AG08396 (cell line): ENCODE measurements at places on chromosomes 6 and 20.

GRCh38 chr20:57600320-57601210, 19.7 kb downstream of the ZBP1 start:
- no peak for DNase-seq

DNA sequence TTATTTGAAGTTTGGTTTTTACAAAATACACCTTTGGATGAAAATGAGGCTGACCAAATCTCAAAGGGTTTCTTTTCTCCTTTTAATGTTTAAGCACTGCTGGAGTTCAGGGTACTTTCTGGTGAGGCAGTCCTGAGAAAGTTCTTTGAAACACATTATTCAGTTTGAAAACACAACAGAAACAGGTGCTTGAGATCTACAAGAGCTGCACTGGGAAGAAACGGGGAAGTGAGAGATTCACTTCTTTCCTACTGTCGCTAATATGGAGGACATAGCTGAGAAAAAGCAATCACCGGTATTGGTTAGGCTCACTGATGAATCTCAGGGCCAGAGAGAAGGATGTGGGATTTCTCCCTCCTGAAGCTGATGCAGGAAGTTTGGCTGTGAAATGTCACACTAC, 22.9 kb upstream of the TMEM170B start:
- no peak for DNase-seq

DNA sequence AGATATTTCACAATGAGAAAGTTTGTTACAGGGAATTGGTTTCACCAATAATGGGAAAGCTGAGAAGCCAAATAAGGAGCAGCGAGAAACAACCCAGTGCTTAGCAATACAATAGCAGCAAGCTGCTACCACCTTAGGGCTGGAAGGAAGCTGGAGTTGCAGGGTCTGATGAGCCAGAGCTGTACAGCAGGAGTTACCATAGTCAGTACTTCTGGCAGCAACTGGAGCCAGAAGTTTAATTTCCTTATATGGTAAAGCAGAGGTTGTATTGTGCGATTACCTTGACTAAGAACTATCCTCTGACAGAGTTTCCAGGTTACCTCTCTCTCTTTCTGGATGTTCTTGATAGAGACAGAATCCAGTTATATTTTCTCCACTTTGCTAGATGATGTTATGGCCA, 137.1 kb upstream of the OLIG3 start:
- DNase-seq: no peak

GRCh38 chr6:99366852-99367251, 17.4 kb upstream of the FAXC start:
- no peak for DNase-seq

DNA sequence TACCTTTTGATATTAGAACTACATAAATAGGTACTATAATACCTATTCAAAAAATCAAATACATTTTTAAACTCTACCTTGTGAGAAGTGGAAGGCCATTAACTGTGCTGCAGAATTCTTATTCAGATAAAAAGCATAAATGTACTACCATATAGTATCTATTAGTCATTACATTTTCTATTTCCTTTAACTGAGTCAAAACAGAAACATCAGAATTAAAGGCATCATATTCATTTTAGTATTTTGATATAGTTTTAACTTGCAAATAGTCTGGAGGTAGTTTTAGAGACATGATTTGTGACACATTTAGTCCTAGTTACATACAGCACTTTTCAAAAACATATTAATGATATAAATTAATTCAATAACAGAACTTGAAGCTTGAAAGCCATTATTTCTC, 39.9 kb upstream of the TAB2 start:
- DNase-seq: no peak

DNA sequence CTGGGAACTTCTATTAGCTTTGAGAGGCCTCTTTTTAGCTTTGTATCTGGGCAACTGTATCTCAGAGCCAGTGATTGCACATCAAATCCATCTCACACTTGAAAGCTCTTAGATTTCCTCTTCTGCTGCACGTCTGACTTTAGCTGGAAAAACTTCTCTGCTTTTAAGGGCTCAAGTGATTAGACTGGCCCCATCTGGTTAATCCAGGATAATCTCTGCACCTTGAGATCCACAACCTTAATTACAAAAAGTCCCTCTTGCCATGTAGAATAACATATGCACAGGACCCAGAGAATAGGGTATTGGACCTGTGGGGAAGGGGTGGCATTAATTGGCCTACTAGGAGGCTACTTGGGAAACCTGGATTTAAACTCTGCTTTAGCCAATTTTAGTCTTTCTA, 24.2 kb downstream of the KLHL31 start:
- no peak for DNase-seq

- DNase-seq: no peak
Measured at GRCh38 chr20:32355417-32355841, 2.7 kb upstream of the ASXL1 start.

GRCh38 chr6:158607411-158608170, 37.0 kb downstream of the DYNLT1 start:
- no peak for DNase-seq

- DNase-seq: no peak
Measured at GRCh38 chr6:155125906-155126305, 130.8 kb downstream of the TIAM2 start.

DNA sequence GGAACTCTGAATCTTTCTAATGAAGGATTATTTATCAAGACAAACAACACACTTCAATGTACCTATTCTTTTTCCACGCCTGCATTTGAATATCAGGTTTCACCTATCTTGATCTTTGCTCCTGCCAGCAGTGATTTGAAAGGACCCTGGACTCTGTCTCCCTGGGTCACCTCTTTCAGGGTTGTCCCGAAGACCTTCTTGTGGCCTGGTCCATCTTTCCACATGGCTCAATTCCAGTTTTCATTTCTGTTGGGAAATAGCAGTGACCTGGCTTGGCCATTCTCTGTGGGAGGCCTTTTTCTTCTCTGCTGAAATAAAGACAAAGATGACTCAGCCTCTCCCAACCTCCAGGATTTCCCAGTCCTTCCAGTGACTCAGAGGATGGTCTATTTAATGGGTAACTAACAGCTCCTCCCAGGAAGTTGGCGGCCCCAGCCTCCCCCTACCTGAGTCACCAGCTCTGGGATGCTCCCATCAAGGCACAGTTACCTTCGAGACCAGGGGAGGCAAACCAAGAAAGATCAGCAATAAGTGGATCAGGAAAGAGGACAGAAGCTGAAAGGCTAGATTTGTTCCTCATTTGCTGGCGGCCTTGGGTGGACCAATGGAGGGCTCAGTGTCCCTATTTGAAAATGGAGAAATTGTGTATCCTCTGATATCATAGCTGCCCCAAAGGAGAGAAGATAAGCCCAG, 120.2 kb upstream of the RNF24 start:
- DNase-seq: peak; percentile 91

- peak; percentile 33 for DNase-seq
Measured at GRCh38 chr6:135181333-135182070, 394 bp downstream of the MYB start.

- peak; percentile 82 for DNase-seq
Measured at GRCh38 chr20:25865715-25866656, 169.3 kb upstream of the ZNF337 start.

DNA sequence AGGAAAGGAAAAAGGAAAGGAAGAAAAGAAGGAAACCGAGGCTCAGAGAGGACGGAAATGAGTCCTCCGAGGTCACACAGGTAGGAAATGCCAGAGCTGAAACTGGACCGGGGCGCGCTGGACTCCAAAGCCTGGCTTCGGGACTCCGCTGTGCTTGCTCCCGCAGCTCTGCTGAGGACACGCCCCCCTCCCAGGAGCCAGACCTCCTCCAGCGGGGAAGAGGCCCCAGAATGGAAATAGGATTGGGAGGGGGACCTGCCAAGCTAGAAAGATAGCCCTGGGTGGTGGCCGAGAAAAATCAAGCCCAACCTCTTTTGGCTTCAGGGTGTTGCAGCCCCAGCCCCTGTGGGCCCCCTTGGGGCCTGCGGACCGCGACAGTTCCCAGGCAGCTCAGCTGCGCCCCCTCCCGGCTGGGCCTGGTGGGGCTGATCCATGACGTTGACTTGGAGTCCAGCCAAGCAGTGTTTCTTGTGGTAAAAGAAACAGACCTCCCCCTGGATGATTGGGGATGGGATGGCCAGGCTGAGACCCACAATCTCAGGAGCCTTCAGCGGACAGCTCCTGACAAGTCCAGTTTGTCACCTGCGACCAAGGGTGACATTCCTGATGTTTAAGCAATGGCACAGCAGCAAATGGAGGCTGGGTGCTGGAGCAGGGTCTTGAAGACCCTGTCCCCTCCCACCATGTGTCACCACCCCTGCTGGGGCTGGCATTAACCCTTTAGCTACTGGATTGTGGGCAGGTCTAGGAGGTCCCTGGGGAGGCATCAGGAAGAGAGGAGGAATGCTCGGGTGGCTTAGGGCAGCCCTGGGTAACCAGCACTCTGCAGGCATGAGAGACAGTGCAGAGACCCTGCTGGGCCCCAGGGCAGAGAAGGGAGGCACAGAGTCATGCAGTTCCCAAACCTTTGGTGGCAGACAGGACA, 55.4 kb downstream of the RIPOR3 start:
- DNase-seq: peak; percentile 79

- no peak for DNase-seq
Measured at GRCh38 chr20:3084283-3084985, at the start of gene AVP. TSS of gene AVP (minus strand) at chr20:3084724. CDS start at chr20:3084674, 50 bp downstream.

DNA sequence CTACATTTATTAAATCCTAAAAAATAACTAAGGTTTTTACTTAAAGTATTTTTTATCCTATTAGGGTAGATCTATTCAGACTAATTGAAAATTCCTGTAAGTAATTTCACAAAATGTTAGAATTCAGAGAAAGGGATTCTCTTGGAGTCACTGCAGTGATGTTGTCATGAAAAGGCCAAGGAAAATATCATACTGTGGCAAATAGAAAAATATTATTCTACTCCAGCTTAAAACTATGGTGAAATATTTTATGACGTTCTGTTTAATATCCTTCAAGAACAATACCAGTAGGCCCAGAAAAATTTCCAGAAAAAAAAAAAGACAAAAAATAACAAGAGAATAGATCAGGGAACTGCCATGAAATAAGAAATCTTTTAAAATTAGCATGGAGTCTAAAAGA, 73.6 kb downstream of the FILIP1 start:
- no peak for DNase-seq

DNA sequence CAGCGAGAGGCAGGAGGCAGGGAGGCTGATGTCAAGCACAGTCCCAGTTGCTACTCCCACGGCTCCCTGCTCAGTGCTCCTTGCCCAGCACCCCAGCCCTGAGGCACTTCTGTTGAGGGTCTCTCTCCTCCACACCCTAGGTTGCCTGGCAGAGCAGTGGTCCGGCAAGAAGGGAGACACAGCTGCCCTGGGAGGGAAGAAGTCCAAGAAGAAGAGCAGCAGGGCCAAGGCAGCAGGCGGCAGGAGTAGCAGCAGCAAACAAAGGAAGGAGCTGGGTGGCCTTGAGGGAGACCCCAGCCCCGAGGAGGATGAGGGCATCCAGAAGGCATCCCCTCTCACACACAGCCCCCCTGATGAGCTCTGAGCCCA, 9.1 kb downstream of the CNPY3 start:
- DNase-seq: no peak

- no peak for DNase-seq
Measured at GRCh38 chr6:10413262-10413849, 1.5 kb downstream of the TFAP2A start.

- DNase-seq: no peak
Measured at GRCh38 chr6:112842330-112842685, 495.2 kb downstream of the RFPL4B start.

DNA sequence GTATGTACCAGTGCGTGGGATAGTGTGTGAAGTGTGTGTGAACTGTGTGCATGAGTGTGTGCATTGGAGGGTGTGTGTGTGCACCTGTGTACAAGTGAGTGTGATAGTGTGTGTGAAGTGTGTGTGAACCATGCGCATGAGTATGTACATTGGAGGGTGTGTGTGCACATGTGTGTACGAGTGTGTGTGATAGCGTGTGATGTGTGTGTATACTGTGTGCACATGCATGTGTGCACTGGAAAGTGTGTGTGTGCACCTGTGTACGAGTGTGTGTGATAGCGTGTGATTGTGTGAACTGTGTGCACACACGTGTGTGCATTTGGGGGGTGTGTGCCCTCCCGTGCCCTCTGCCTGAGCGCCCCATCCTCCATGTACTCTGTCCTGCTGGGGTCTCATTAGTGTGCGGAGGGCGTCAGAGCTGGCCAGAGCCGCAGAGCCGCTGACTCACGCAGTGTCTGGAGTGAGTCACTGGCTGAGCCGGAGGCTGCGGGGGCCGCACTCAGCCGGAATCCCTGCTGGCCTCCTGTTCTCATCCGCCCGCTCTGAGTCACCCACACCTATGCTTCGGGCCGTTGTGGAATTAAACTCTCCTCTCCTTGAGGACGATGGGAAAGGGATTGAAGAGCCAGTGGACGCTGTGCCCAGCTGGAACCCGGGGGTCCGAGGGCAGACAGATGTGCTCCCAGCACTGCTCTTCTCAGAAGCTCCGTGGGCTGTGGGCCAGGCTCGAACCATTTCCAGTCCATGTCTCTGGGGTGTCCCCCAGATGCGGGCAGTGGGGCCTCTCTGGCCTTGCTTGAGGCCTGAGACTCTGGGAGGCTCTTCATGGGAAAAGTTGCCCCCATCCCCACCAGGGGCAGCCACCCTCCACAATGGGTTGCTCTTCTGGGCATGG, 27.3 kb upstream of the STX16 start:
- DNase-seq: peak; percentile 95

GRCh38 chr6:46024124-46024769, 8.6 kb upstream of the CLIC5 start:
- DNase-seq: no peak

- DNase-seq: peak; percentile 9
Measured at GRCh38 chr6:135451617-135452190, 45.8 kb downstream of the AHI1 start.

GRCh38 chr6:26199057-26199772, 112.0 kb downstream of the HFE start:
- DNase-seq: peak; percentile 80

GRCh38 chr6:40353967-40354452, 233.2 kb downstream of the LRFN2 start:
- DNase-seq: no peak

GRCh38 chr20:25553819-25554296, 31.5 kb downstream of the NINL start:
- peak; percentile 60 for DNase-seq
